ENCODE measurements at places on chromosomes 2 and 18.

DNA sequence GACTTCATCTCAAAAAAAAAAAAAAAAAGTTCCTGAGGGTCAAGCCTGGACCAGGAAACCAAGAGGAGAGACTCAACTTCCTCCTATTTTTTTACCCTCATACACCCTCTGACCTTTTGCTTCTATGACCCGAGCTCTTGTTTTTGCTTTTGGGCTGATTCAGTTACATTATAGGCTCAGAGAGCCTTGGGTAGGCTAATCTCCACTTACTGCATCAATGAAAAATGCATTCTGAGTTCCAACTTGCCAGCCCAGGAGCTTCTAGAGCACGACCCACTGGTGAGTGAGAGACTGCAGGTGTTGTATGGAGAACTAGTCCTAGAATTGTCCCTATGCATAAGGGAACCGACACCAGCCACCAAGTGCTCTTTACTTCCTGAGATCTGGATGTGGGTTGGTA lies 91.1 kb downstream of the CABLES1 start:
- no peak for DNase-seq

GRCh38 chr2:129800686-129801085 lies 178.8 kb upstream of the RAB6C start:
- DNase-seq: no peak

- no peak for DNase-seq
Measured at GRCh38 chr2:198883604-198884003, 574.1 kb downstream of the SATB2 start.

- DNase-seq: no peak
Measured at GRCh38 chr2:51624995-51625394, 593.1 kb upstream of the NRXN1 start.

DNA sequence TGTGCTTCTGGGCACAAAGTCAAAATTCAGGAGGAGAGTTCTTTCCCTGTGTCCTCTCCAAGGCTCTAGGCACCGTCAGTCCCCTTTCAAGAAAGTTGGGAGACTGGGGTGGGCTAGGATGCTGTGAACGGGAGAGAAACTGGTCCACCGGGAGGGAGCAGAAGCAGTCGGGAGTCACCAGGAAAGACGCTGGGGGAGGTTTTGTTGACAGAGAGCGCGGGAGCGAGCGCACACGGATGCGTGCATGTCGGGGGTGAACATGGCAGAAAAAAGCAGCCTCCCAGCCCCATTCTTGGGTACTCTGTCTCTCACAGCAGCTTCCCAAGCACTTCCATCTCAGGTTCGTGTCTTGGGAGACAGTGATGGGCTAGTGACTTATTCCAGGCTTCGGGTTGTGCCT lies 97.1 kb upstream of the PXDN start:
- DNase-seq: no peak

DNA sequence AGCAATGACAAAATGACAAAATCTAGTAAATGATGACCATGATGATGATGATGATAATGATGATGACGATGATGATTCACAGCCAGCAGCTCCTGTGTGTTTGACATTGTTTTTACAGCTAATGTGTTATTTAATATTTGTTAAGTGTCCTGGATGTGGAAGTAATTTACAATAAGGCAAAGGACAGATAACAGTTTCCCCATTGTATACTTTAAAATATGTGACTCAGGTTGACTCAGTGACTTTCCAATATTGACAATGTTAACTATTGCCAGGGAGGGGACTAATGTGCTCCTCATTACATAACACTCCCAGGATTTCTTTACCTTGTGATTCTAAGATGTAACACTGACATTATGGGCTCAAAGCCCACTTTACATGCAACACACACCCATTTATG lies 602.2 kb downstream of the FBXO15 start:
- no peak for DNase-seq

- peak; percentile 47 for DNase-seq
Measured at GRCh38 chr18:21857871-21858270, 117.3 kb downstream of the MIB1 start.

DNA sequence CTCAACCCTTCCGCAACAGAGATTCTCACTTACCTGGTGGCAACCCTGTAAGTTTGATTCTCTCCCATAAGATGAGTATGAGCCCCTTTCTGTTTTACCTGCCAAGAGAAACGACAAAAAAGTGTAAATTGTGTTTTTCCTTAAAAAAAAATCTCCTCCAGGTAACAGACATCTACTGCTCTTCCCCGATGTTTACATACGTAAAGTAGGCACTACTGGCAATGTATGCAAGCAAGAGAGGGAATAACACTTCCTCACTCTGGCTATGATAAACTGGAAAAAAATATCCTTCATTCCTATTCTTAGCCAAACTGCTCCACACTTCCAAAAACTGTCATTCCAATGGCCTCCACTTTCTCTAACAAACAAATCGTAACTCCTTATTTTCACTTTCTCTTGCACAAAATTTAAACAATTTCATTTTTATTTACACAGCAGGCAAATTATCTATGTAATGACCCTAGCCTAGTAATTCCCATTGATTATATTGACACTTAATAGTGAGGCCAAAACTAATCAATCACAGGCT lies 184.5 kb downstream of the TCF4 start:
- DNase-seq: no peak

GRCh38 chr2:145286716-145287275 lies 766.9 kb upstream of the ZEB2 start:
- DNase-seq: no peak

- DNase-seq: no peak
Measured at GRCh38 chr18:55336438-55337100, 251.4 kb downstream of the TCF4 start.

- DNase-seq: no peak
Measured at GRCh38 chr2:30670453-30670852, 136.8 kb downstream of the CAPN13 start.

DNA sequence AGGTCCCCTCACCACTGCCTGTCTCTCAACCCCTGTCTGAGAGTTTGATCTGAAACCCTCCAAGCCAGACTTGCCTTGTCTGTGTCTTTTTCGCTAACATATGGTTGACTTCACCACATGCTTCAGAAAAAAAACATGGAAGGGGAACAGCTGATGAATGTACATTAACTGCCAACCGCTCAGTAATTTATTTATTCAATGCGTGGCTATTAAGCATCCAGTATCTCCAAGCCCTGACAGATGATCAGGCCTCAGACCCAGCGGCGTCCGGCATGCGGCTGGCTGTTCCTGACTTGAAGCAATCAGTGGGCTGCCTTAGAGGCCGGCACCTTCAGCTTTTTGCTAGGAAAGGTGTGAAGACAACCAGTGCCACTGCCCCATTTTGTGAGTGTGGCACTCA lies 62.3 kb downstream of the NGEF start:
- DNase-seq: no peak

- DNase-seq: peak; percentile 75
Measured at GRCh38 chr2:138503087-138503442, 1.5 kb downstream of the SPOPL start.

GRCh38 chr2:133098787-133099186 lies 428.8 kb upstream of the LYPD1 start:
- no peak for DNase-seq

DNA sequence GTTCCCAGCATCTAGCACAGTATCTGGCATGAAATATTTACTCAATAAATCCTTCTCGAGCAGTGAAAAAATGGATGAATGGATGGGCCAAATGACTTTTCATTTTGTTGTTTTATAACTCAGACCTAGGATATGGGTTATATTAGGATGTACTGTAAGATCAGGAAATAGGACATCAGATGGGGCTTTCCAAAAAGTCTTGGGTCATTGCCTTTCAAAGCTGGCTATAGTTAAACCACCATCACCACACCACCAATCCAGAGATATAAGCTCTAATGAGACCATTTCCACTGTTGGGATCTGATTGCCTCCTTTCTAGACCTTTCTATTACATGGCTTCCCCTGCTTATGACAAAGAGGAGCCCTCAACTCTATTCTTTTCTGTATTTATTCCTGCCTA lies 525.0 kb upstream of the TCF4 start:
- peak; percentile 47 for DNase-seq

DNA sequence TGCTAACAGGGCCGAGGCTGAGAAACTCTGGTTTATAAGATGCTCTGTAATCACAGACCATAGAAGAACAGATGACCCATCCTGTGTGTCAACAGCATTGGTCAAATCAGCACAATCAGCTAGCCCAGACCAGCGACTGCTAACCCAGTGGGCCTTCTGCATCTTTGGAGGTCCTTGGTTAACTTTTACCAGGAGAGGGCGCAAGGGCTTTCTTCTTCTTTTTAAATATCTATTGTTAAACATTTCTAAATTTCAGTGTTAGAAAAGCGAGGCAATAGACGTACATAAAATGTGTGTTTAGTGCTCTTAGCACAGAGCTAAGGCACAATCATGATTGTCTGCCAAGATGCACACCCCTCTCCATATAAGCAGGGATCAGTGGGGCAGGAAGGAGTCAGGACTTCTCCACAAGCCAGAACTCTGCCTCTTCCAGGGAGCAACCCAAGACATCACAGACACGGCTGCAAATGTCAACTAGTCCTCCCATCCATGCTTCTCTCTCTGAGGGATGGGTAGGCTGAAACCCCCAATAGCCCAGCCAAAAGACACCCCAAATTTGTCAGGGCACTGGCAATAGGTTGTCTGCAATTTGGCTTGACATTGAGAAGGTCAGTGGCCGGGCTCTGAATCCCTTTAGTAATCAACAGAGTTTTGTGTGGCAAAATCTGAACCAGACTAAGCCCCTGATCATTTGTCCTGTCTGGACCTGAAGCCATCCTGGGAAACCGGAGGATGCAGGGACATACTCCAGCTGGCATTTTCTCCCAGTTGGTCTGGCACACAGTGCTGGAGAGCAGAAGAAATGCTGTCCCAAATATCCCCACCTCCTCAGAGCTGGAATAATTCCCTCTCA lies 188.2 kb downstream of the BCL2 start:
- peak; percentile 73 for DNase-seq

GRCh38 chr2:197071213-197071612 lies 144.7 kb upstream of the PGAP1 start:
- peak; percentile 41 for DNase-seq

DNA sequence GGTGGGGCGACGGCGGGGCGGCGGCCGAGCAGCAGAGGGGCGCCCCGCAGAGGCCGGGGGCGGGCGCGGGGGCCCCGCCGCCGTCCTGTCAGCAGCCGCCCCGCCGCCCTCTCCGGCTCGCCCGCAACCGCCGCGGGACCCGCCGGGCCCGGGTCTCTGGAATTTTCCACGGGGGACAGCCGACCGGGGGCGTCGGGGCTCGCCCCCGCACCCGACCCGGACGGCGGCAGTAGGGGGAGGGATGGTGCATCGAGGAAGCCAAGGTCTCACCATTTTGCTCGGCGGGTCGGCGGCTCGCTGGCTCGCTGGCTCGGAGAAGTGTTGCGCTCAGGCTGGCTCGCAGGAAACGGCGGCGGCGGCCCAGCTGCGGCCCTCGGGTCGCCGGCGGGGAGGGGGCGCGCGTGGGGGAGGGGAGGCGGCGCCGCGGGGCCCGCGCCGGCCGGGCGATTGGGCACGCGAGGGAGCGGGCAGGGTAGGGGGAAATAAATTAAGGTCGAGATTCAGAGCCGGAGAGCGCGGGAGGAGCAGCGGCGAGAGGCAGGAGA lies 405 bp downstream of the PPP3R1 start:
- no peak for DNase-seq

GRCh38 chr2:109086743-109087020 lies 42.3 kb upstream of the SH3RF3 start:
- DNase-seq: no peak

- DNase-seq: no peak
Measured at GRCh38 chr2:142290931-142291330, 160.1 kb upstream of the LRP1B start.

- no peak for DNase-seq
Measured at GRCh38 chr2:72274380-72274797, 126.7 kb upstream of the CYP26B1 start.

DNA sequence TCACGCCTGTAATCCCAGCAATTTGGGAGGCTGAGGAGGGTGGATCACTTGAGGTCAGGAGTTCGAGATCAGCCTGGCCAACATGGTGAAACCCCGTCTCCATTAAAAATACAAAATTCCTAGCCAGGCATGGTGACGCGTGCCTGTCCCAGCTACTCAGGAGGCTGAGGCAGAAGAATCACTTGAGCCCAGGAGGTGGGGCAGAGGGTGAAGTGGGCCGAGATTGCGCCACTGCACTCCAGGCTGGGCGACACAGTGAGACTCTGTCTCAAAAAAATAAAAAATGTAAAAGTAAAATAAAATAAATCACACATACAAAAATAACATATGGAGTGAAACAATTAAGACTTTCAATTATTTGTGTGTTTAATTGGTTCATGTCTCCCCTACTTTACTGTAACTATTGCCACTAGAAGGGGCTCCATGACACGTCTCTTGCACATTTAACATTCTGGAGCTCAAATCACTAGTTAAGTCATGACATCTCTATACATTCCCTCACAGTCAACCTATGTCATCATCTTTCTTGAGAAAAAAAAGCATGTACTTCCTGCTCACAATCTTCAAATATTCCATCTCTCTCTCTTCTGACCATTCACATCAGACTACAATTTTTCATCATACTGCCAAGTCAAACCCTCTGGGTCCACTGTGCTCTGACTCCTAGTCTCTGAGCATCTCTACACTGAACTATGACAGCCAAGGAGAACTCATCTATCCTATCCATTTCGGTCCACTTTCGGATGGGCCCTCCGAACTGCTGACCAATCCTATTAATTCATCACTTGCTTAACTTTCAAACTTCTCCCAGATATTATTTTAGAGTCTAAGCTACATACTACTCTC lies 6.7 kb downstream of the GFPT1 start:
- DNase-seq: no peak

DNA sequence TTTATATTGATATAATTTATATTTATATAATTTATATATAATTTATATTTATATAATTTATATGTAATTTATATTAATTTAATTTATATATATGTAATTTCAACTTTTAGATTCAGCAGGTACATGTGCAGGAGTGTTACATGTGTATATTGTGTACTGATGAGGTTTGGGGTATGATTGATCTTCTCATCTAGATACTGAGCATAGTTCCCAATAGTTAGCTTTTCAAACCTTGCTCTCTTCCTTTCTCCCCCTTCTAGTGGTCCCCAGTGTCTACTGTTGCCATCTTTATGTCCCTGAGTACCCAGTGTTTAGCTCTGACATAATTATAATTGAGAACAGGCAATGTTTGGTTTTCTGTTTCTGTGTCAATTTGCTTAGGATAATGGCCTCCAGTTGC lies 1335.3 kb upstream of the CDH2 start:
- no peak for DNase-seq

DNA sequence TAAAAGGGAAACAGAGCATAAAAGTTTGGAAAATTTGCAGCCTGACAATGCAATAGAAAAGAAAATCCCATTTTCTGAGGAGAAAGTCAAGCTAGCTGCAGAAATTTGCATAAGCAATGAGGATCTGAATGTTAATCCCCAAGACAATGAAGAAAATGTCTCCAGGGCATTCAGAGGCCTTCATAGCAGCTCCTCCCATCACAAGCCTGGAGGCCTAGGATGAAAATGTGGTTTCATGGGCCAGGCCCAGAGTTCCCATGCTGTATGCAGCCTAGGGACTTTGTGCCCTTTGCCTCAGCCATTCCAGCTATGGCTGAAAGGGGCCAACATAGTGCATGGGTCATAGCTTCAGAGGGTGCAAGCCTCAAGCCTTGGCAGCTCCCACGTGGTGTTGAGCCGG lies 10.3 kb upstream of the SCN1A start:
- no peak for DNase-seq
